Tibial nerve (tissue), 4 donors: ENCODE measurements at places on chromosomes 1 and 21.

DNA sequence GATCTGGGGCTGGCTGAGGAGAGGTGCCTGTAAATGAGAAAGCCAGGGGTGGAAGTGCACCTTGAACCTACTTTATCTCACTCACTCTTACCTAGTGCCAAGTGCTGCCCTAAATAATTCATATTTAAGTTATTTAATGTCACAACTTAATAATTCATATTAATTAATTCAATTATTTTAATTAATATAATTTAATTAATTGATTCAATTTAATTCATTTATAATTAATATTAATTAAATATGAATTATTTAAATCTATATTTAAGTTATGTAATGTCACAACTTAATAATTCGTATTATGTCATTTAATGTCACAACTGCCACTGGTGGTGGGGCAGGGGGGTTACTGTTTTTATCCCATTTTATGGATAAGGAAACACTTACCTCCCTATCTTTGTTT, 361.6 kb upstream of the RUNX1 start:
- no peak overlapping the region for H3K27ac ChIP-seq
- no peak for DNase-seq
- no peaks in the 10 kb centered on the region for H3K27me3 ChIP-seq

- no peaks in the 10 kb centered on the region for H3K4me1 ChIP-seq
- no peak overlapping the region for H3K27ac ChIP-seq
- DNase-seq = no peak
- no peaks in the 10 kb centered on the region for H3K36me3 ChIP-seq
- H3K4me3 ChIP-seq = no peak overlapping the region
These were observed 5.5 kb upstream of the OLFML2B start for GRCh38 chr1:162029157-162029556.

DNA sequence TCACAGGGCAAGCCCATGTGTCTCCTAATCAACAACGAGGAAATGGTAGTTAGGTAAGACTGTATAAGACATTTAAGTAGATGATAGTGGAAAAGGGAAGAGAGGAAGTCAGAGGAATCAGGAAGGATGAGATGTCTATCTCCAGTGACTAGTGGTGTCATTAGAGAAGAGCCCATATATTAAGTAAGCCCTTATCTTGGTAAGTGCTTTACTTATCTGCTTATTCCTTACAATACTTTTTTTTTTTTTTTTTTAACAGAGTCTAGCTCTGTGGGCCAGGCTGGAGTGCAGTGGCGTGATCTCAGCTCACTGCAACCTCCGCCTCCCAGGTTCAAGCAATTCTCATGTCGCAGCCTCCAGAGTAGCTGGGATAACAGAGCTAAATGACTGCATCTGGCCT, 29.5 kb downstream of the RNF11 start:
- H3K36me3 ChIP-seq = no peaks in the 10 kb centered on the region
- H3K4me1 ChIP-seq = peaks cover 33% of the 10 kb centered on the region
- no peak for DNase-seq
- H3K27me3 ChIP-seq = no peaks in the 10 kb centered on the region
- no peak overlapping the region for H3K27ac ChIP-seq

GRCh38 chr1:202810193-202810614, 550 bp upstream of the PCAT6 start:
- no peaks in the 10 kb centered on the region for H3K4me1 ChIP-seq
- no peaks in the 10 kb centered on the region for H3K36me3 ChIP-seq
- H3K4me3 ChIP-seq = peak overlapping the region; percentile 70
- H3K27ac ChIP-seq = peak overlapping the region; percentile 55

DNA sequence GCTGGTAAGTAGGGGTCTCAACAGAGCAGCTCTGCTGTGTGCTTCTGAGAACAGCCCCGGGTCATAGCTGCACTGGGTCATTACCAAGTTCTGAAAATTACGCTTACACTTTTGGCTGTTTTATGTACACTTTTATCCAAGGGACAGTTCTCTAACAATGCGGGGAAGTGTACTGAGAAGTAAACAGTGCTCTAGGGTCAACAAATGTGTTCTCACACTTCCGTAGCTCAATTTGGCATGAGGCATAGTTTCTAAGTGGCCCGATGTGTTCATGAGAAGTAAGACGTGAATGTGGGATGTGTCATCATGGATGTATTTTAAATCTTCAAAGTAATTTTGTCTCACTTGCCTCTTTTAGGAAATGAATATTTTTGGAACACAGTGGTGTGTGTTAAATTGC, 10.9 kb upstream of the VAMP3 start:
- no peak overlapping the region for H3K4me3 ChIP-seq
- no peak overlapping the region for H3K27ac ChIP-seq
- no peaks in the 10 kb centered on the region for H3K4me1 ChIP-seq
- no peaks in the 10 kb centered on the region for H3K27me3 ChIP-seq
- no peaks in the 10 kb centered on the region for H3K36me3 ChIP-seq

DNA sequence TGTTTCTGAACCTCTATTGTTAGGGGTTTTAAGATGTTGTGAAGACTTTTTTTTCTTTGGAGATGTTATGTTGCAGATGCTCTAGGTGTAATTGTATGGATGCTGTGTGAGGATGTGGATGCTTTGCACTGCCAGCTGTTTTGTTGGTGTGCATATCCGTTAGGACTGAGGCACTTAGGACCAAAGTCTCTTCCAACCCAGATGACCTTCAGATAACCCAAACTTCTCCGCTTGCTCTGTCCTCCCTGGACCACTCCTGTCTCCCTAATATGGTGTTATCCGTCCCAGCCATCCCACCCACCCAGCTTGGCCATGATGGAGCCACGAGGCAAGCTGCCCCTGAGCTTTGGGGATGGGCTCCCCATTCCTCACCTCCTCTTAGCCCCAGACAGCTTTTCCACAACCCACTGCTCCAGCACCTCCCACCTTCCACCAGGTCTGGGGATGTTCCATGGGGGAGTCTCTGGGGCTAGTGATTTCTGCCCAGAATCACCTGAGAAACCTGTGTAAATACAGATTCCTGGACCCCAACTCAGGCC, 5.1 kb upstream of the LEFTY2 start:
- H3K4me3 ChIP-seq = no peak overlapping the region
- peaks cover 9% of the 10 kb centered on the region for H3K27me3 ChIP-seq
- H3K4me1 ChIP-seq = no peaks in the 10 kb centered on the region
- H3K27ac ChIP-seq = no peak overlapping the region

GRCh38 chr1:234091876-234092275, 187.4 kb downstream of the SLC35F3 start:
- H3K27ac ChIP-seq = no peak overlapping the region
- no peaks in the 10 kb centered on the region for H3K4me1 ChIP-seq
- H3K27me3 ChIP-seq = no peaks in the 10 kb centered on the region
- peak; percentile 15 for DNase-seq
- no peaks in the 10 kb centered on the region for H3K36me3 ChIP-seq

DNA sequence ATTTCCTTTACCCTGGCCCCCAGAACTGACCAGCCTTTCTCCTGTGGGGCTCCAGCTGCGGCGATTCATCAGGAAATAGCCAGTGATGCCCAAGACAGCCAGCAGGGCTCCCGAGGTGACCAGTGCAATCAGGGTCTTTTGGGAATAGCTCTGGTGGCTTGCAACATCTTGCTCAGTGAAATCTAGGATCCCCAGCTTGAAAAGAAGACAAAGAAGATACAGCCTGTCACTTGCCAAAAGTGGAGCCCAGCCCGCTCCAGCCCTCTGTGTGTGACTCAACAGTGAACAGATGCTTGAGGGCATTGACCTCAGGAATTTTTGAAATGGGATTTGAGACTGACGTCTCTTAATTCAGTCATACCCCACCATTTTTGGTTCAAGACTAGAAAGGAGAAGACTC, 22.3 kb downstream of the CD34 start:
- no peaks in the 10 kb centered on the region for H3K4me1 ChIP-seq
- DNase-seq = peak; percentile 57
- no peak overlapping the region for H3K4me3 ChIP-seq
- H3K36me3 ChIP-seq = no peaks in the 10 kb centered on the region
- H3K27me3 ChIP-seq = no peaks in the 10 kb centered on the region
- peak overlapping the region; percentile 77 for H3K27ac ChIP-seq
